Activated naive CD8-positive, alpha-beta T cell treated with anti-CD3 and anti-CD28 coated beads, Interleukin-2, amount 50 U/mL, for 16 hours (primary cell): ENCODE measurements at places on chromosomes 7 and 10.

DNA sequence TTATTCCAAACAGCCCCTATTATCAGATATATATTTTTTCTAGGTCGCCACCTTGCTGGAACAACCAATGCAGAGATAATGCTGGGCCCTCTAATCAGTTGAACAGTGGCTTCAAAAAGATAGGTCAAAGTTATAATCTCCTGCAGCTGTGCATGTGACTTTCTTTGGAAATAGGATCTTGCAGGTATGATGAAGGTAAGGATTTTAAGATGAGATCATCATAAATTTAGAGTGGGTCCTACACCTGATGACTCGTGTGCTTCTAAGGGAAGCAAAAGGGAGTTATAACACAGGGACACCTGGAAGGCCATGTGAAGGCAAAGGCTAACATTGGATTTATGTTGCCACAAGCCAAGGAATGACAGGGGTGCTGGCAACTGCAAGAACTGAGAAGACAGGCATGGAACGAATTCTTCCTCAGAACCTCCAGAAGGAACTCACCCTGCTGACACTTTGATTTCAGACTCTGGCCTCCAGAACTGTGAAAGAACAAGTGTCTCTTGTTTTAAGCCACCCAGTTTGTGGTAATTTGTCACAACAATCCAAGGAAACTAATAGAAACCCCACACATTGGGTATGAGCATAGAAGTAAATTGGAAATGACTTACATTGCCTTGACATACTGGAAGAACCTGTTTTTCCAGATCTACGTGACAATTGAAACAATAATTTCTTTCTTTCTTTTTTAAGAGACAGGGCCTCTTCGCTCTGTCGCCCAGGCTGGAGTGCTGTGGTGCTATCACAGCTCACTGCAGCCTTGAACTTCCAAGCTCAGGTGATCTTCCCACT, 34.4 kb downstream of the CCDC71L start:
- DNase-seq = no peak

DNA sequence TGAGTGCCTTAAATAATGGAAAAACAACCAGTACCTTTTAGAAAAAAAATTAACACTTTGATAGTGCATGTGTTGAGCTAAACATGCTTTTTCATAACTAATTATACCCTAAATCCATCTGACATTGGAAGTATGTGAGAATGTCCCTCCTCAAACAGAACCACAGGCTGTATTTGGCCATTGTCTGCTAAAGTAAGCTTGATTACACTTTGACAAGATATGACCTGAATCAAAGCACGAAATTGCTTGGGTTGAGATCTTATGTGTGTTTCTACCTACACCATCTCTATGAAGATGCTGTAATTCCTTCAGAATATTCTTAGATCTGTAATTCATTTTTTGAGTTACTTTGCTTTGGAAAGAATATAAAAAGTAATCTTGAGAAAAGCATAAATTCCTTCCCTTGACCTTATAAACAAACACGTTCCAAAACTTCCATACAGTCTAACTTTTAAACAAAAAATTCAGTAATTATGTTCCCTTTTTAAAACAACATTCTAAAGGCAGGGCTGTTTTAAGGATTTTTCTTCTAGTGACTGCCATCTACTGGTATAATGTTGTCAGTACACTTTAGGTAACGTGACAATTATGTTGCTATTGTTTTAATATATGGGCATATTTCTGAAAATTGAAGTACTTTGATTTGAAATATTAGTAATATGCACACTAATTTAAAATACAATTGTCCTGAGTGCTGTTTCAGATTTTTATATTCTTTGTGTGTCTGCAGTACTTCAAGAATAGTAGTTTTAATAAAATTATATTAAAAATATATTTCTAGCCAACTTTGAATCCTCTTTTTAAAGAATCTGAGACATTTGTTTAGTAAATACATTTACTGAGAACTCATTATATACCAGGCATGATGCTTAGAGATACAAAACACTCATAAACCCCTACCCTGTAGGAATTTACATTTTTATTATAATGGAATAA, 20.9 kb downstream of the CD36 start:
- DNase-seq = no peak

GRCh38 chr7:148146346-148146745, 444.2 kb upstream of the C7orf33 start:
- DNase-seq = no peak

DNA sequence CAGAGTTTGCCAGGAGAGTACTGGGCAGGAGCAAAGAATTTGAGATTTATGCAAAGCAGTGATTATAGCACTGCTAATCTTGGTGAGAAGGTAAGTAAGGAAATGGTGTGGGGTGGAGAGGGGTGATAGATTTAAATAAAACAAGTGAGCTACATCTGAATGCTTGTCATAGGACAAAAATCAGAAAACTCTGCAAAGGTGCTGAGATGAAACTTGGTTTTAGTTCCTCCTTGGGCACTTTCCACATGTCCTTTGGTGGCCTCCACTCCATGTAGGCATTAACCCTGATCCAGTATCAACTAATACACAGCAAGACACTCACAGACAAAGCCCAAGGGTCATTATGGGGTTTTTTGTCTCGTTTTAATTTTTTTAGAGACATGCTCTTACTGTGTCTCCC, 25.7 kb upstream of the FAM107B start:
- no peak for DNase-seq

- DNase-seq = no peak
Observed at GRCh38 chr7:82019551-82020475, 250.0 kb upstream of the HGF start.

GRCh38 chr10:21492421-21492820, 33.1 kb downstream of the SKIDA1 start:
- no peak for DNase-seq

DNA sequence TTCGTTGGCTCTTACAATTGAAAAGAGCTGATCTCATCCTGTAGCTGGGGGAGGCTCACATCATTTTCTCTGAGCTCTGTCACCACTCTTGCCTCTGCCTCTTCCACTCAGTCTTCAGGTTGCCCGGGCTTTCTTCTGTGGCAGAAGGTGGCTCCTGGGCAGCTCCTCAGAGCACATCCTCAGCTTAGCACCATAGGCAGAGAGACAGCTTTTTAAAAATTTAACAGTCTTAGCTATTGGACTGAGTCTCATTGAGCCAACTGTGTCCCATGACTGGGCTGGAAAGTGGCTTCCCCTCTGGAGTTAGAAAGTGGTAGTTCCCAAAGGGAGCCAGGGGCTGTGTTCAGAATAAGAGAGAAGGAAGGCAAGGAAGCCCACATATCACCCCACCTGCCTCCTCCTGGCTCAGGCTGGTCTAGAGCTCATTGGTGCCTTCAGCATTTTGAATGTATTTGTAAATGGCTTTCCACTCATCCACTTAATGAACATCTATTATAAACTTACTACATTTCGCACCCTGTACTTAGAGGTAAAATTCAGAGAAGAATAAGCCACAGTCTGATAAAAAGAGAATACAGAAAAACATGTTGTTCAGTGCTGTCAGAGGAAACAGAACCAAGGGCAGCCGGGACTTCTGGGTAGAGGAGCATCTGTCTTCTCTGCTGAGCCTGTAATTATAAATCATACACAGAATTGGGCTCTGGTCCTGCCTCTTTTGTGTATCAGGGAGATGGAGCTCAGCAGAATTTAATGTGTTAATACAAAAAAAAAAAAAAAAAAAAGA, 119.3 kb downstream of the WDFY4 start:
- DNase-seq = no peak

GRCh38 chr7:1223196-1223981, 9.3 kb upstream of the UNCX start:
- no peak for DNase-seq

- peak; percentile 85 for DNase-seq
Observed at GRCh38 chr7:73308665-73309214, at the start of gene NSUN5. NSUN5 (minus strand) TSS chr7:73308826; CDS start chr7:73308790, 36 bp downstream.

DNA sequence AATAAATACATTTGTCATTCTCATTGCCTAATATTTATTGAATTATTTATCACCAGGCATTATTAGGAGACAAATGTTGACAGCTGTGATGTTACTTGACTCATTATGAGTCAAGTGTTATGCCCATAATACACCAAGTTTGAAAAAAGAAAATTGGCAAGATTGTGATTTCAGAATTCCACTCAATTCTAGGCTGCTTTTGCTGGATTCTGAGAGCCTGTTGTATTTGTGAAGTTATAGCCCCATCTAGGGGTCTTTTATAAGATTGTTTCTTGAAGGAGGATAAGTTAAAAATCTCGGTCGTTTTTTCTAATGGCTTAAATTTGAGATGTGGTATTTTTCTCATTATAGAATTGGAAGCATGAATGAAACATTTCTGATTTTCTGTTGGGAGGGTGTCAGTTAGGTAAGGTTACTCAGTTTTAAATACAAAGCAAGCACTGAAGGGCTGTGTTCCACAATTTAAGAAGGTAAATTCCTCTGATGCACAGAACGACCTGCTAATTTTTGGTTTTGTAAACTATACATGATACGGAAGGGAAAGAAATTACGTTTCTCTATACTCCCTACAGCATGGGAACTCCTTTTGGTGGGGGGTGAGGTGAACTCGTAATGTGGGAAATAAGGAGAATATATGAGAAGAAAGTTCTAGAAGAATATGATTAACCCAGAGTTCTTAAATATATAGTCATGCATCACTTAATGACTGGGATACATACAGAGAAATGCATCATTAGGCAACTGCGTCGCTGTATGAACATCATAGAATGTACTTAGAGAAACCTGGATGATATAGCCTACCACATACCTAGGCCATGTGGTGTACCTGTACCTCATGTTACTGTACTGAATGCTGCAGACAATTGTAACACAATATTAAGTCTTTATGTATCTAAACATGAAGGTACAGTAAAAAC, 2.6 kb downstream of the STK31 start:
- DNase-seq = no peak

DNA sequence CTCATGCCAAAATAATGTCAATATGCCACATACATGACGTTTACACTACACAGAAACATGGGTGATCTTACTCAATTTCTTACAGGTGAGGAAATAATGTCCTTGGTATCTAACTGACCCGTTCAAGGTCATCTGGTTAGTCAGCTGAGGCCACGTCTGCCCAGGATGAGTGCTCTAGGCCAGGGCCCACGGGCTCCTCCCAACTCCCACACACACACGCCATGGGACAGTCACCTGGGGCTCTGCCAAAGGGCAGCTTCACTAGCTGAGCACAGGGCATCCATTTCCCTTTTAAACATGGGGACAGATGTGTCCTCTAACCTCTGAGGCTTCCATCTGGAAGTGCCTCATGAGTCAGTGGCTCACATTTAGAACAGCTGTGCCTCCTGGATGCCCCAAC, 123.9 kb downstream of the TNS3 start:
- no peak for DNase-seq

GRCh38 chr10:122165484-122166276, 105.4 kb upstream of the BTBD16 start:
- no peak for DNase-seq

DNA sequence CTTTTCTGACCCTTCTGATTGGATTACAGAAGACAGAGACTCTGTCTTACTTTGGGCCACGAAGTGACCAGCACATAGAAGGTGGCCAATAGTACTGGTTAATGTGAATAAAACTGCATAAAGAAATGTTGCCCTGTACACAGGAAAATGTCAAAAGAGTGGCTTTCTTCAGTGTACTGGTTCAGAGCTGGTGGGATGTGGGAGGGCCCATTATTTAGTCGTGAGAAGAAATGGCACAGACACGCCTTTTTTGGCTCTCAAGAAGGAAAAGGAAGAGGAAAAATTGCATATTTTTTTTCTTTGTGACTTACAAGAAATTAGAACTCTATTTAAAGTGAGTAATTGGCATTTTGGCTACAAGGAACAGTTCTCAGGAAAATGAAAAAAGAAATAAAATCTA, 129.7 kb downstream of the DGKI start:
- no peak for DNase-seq

DNA sequence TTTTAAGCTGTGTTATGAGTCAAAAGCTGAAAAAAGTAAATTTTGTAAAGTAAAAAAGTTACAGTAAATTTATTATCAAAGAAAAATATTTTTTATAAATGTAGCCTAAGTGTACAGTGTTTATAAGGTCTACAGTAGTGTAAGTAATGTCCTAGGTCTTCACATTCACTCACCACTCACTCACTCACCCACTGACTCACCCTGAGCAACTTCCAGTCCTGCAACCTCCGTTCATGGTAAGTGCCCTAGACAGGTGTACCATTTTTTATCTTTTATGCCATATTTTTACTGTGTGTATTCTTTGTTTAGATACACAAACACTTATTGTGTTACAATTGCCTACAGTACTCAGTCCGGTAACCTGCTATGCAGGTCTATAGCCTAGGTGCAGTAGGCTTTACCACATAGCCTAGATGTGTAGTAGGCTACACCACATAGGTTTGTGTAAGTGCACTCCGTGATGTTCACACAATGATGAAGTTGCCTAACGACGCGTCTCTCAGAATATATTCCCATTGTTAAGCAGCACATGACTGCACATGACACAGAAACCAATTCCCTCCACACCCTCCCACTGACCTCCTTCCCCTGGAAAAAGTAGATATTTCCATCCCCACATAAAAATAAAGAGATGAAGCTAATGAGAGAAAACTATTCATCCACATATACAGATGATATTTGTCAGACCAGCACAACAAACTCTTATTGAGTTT, 44.8 kb upstream of the FGL2 start:
- no peak for DNase-seq

DNA sequence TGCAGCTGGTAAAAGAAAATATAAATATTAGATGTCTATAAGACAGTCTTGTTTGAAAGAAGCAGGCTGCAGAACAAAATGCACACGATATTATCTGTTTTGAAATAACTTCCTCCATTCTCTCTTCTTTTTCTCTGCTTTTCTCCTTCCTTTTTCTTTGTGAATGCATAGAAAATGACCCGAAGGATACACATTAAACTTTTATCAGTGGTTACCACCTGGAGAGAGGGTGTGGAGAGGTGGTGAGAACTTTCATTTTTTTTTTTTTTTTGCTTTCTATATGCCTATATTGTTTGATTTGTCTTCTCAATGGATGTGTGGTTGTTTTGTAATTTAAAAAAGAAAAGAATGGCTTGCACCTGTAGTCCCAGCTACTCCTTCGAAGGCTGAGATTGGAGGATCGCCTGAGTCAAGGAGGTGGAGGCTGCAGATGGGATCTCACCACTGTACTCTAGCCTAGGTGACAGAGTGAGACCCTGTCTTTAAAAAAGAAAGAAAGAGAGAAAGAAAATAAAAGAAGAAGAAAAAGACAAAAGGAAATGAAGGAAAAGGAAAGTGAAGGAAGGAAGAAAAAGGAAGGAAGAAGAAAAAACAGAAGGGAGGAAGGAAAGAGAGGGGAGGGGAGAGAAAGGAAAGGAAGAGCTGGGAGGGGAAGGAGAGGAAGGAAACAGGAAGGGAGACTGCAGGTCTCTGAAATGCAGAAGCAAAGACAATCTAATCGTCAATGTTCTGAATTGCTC, 64.4 kb downstream of the SAMD9 start:
- DNase-seq = no peak
